ENCODE measurements at places on chromosomes 5 and 9. TPM values are rescaled to one million over a fixed set of nuclear protein-coding genes. Genes with fewer than 3 reads are reported as not detected.

The GCNT4 gene
- 0.06 TPM for polyA plus RNA-seq

The RRAGA gene
- 29.5 TPM for polyA plus RNA-seq

The ESM1 gene
- polyA plus RNA-seq, result not detected

The CDKN2A gene
- polyA plus RNA-seq, result 6.4 TPM

- DNase-seq, result no peak
Observed at GRCh38 chr9:95112436-95113280, 204.9 kb downstream of the FANCC start.
